NCI-H510A treated with DMSO at 0.1 percent for 48 hours (cell line): ENCODE measurements at places on chromosomes 2 and 18.

- no peak for DNase-seq
These were observed 35.8 kb downstream of the SLC9A4 start for GRCh38 chr2:102508863-102509262.

GRCh38 chr2:215705281-215705680, 269.4 kb upstream of the FN1 start:
- no peak for DNase-seq

DNA sequence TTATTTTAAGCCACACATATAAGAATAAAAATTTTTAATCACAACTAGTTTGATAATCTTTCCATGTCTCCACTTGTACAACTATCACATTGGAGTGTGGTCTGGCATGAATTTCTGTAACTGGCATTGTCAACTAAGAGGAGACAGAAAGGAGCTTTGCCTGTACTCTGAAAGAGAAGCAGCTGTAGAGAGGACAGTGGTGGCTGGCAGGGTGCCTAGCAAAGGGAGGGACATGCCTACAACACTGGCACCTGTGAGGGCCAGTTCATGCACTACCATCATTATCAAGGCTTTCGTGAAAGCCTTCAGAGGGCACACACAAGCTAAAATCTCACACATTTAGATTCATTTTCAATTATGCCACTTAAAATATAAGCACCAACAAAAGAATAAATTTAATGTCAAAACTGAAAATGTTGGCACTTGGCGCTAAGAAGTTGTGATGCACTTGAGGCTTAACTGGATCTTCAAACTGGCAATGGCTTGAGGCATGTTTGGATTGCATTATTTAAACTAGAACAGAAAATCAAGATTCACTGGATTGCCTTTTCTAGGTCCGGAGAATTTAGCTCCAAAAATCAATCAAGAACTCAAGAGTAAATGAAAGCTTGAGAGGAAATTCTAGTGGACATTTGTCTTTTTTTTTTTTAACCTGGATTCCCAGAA, 238.6 kb downstream of the ZNF385B start:
- DNase-seq = no peak

- DNase-seq = no peak
These were observed 27.2 kb upstream of the CYTIP start for GRCh38 chr2:157471078-157471477.

DNA sequence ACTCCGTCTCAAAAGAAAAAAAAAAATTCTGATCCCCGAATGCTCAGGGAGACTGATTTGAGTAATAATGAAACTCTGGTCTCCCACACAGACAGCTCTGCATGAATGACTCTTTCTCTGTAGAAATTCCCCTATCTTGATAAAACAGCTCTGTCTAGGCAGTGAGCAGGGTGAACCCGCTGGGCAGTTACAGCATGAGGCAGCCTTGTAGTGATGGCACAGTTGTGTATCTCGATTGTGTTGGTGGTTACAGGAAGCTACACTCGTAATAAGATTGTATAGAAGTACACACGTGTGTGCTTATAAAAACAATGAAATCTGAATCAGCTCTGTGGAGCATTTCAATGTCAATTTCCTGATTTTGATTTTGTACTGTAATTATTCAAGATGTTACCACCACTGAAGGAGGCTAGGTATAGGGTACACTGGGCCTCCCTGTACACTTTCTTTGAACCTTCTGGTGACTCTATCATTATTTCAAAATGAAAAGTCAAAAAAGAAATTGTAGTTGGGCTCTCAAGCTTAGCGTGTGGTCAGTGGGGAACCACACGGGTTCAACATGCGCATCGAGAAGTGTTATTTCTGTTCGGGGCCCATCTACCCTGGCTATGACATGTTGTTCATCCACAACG, 34.9 kb upstream of the ATP8B1 start:
- DNase-seq = no peak

- no peak for DNase-seq
These were observed 95.0 kb upstream of the CCDC68 start for GRCh38 chr18:55054021-55054990.

GRCh38 chr18:77131100-77131651, 1.4 kb downstream of the MBP start:
- DNase-seq = no peak

GRCh38 chr2:17803497-17803896, 12.8 kb upstream of the MSGN1 start:
- DNase-seq = no peak

GRCh38 chr2:133360190-133360589, 208.1 kb downstream of the NCKAP5 start:
- no peak for DNase-seq

GRCh38 chr2:207352978-207353671, 176.6 kb upstream of the CREB1 start:
- DNase-seq = peak; percentile 8

DNA sequence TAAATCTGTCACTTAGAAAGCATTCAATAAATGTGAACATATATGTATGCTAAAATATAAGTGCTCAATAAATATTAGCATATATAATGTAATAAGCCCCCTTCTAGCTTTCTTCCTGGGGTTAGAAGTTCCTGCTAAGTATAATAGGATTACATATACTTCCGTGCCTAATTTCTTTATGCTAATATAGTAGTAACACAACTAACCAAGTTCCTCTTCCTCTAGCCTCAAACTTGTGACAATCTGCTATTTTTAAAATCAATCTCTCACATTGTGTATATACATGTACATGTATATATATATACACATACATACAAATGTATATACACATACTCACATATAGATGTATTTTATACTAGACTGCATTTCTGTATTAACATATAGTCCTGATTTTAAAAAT, 32.2 kb downstream of the TLK1 start:
- DNase-seq = no peak

DNA sequence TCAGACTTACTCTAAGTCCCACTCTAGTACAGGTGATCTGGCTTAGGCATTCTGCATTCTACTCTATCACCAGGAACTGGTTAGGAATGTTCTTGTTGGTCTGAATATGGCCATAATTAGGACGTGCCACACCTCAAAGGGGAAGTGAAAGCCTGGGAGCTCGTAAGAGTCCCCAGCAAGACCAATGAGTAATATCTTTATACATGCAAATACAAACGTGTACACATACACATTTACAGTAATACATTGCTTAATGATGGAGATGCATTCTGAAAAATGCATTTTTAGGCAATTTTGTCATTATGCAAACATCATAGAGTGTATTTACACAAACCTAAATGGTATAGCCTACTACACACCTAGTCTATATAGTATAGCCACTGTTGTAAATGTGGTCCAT, 19.5 kb upstream of the ERCC3 start:
- DNase-seq = no peak

DNA sequence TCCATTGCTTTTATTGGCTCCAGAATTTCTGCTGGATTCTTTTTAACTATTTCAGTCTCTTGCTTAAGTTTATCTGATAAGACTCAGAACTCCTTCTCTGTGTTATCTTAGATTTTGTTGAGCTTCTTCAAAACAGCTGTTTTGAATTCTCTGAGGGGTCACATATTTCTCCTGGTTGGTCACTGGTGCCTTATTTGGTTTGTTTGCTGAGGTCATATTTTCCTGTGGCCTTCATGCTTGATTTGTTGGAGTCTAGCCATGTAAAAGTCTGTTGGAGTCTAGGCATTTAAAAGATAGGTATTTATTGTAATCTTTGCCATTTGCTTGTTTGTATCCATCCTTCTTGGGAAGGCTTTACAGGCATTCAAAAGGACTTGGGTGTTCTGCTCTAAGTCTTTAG, 398.7 kb downstream of the DSEL start:
- no peak for DNase-seq

DNA sequence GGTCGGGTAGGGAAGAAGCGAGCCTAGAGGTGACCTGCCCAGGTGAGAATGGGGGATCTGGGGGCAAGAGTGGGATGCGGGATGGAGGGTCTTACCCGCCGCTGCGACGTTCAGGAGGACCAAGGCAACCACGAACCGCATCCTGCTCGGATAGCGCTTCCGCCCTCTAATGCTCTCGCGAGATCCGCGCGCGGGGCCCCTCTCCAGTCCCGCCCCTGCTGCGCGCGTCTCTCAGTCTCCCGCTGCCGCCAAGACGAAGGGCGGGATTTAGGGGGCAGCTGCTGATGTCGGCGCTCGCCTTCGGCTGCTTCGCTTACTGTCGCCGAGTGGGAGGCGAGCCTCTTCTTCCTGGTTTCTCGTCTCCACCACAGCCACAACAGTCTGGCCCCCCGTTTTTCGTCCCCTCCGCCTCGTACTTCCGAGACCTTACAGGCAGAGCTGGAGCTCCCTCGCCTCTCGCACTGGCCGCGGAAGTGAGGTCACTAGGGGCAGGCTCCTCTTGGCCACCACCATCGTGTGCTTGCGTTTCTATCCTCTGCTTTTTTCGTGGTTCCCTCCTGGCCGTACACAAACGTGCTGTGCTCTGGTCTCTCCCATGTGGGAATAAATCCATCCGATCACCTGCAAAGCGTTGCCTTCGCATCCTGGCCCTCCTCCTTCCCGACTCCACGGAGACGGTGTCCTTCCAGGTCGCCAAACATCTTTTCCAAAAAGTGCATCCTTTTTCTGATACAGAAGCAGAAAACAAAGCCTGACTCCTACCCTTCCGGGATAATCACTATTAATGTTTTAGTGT, at the start of gene TGOLN2:
TGOLN2 (minus strand) TSS at position 168 of the 796 bp plus-strand sequence; CDS start at position 141, 27 bp downstream.
- peak; percentile 92 for DNase-seq

- DNase-seq = no peak
These were observed 1127.4 kb downstream of the RPIA start for GRCh38 chr2:89818873-89819272.

DNA sequence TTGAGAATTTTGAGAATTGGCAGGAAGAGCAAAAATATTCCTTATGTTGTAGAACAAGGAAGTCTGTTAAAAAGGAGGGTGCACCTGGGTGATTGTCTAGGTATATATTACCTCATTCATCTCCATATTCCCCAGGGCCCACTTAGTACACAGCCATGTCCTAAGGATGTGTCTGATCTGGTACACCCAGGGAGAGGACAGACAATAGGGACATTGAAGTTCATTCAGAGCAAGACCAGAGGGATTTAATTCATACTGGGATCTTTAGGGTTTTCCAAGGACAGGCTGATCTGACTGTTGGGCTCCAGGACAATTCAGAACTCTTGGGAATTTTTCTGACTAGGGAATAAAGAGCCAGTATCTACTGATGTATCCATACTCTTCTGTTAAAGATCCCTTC, 112.1 kb downstream of the PHLPP1 start:
- no peak for DNase-seq

DNA sequence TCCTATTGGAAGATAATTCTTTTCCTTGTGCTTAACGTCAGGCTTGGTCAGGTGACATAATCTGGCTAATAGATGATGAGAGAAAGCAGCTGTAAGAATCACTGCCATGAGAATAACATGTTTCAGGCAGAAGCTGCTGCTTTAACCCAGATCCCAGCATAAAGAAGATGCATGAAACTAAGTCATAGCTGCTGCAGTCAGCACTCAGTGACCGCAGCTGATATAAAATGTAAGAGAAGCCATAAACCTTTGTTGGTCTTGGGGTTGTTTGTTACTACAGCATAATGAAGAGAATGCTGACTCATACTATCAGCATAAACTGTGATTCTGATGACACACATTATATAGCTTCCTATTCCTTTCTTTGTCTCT, 274.3 kb upstream of the TRIB2 start:
- no peak for DNase-seq

- DNase-seq = no peak
These were observed 187.5 kb downstream of the TWIST2 start for GRCh38 chr2:239035361-239035814.

DNA sequence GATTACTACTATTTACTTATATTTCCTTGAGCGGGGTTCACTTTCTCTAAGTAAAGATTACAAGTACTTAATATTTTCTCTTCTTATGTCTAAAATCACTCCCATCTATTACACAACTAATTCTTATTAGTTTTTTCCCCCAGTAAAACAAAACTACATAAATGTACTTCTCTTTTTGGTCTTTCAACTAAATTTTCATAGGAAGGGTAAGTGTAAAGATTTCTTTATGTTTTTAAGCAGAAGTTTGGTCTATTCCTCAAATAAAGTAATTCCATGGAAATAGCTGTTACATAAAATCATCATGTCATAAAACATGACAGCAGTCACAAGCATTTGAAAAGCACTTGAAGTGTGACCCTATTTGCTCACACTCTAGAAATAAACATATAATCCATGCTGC, 249.0 kb downstream of the ZEB2 start:
- no peak for DNase-seq

DNA sequence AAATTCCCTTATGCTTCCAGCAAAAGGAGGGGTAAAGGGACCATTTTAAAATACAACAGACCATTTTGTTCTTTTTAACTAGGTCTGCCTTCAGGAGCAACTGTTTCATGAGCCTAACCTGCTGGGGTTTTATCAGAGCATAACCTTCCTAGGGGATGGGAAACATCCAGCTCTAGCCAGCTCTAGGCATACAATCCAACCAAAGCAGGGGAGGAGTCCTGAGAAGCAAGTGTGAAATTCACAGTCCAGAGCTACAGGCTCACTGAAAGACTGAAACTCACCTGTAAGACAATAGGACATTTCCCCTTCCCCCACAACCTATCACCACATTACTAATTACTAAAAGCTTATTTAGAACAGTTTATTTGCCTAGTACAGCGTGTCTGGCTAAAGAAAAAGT, 1296.6 kb upstream of the DDX18 start:
- DNase-seq = no peak

DNA sequence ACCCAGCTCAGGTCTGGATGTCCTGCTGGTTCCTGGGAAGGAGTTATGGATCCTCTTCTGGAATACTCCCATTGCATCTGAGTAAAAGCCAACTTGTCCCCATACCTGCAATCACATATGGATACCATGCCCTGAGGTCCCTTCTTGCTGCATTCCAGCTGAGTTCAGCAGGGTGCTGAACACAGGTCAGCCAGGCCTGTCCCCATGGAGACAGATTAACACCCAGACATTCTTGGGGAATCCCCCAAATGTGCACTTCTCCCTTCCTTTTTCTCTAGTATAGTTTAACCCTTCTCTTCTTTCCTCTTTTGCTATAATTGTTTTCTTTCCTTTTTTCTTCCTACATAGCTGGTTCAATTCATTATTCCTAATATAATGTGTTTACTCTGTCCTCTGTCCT, 799.6 kb upstream of the HS6ST1 start:
- no peak for DNase-seq

- no peak for DNase-seq
These were observed 62.1 kb downstream of the COA5 start for GRCh38 chr2:98546186-98546585.

- DNase-seq = no peak
These were observed 86.5 kb downstream of the CDCA7 start for GRCh38 chr2:173441222-173441621.

DNA sequence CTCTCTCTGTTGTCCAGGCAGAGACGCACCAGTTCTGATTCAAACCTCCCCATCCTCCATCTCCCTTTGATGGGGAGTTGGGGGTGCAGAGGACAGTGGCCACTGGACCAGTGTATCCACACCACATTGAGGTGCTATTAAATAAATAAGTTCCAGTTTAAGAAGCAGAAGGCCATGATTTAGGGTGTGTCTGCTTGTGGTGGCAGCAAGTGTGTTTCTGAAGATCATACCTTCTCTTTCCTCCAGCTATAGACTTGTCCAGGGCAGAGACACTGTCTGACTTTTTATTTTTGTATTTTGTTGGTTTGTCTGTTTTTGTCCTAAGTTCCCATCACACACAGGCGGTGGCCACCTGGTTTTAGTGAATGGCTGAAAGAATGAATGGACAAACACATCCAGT, 16.5 kb upstream of the INO80C start:
- DNase-seq = no peak

GRCh38 chr2:111171337-111171930, 50.7 kb downstream of the BCL2L11 start:
- no peak for DNase-seq

- DNase-seq = peak; percentile 93
These were observed 125.8 kb downstream of the OSBPL6 start for GRCh38 chr2:178320011-178320585.
